T-cell (primary cell): ENCODE measurements at places on chromosomes 4 and X. TPM values are rescaled to one million over a fixed set of nuclear protein-coding genes. Genes with fewer than 3 reads are reported as not detected.
A peak's percentile ranks its signal among the peaks of the same experiment; 100 is the strongest.

FDCSP gene
- not detected for total RNA-seq

BMX gene
- not detected for total RNA-seq

SSX2B gene
- not detected for total RNA-seq

- no peak for DNase-seq
Measured at GRCh38 chr4:4647041-4647440, 105.2 kb upstream of the STX18 start.

GRCh38 chr4:164215113-164215741, 538.7 kb upstream of the SMIM31 start:
- no peak for DNase-seq

NCBP2L gene
- not detected for total RNA-seq

DNA sequence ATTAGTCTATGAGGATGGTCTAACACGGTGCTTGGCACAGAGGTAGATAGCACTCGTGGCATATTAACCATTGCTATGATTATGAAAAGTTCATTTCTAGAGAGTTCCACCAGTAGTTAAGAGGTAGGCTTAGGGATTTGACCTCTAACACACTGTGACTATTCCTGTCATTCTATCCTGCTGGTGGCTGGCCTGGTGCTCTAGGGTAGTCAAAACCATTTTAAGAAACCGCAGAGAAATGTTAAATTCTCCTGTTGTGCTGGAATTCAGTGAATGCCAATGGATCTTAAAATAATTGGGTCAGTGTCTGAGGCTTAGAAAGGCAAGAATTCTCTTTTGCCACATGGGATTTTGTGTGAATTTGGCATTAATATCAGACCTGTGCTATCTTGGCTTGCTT, 53.9 kb downstream of the VGLL1 start:
- DNase-seq = no peak

DNA sequence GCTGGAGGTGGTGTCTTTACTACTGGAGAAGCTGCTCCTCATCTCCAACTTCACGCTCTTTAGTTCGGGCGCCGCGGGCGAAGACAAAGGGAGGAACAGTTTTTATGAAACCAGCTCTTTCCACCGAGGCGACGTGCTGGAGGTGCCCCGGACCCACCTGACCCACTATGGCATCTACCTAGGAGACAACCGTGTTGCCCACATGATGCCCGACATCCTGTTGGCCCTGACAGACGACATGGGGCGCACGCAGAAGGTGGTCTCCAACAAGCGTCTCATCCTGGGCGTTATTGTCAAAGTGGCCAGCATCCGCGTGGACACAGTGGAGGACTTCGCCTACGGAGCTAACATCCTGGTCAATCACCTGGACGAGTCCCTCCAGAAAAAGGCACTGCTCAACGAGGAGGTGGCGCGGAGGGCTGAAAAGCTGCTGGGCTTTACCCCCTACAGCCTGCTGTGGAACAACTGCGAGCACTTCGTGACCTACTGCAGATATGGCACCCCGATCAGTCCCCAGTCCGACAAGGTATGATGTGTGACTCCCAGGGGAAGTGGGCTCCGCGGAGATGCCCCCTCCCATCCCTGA, 634 bp downstream of the LRAT start:
- DNase-seq = no peak

- no peak for DNase-seq
Measured at GRCh38 chr4:75605928-75606327, 24.4 kb downstream of the CDKL2 start.

GRCh38 chr4:1725521-1725920, 4.2 kb downstream of the TACC3 start:
- no peak for DNase-seq

DNA sequence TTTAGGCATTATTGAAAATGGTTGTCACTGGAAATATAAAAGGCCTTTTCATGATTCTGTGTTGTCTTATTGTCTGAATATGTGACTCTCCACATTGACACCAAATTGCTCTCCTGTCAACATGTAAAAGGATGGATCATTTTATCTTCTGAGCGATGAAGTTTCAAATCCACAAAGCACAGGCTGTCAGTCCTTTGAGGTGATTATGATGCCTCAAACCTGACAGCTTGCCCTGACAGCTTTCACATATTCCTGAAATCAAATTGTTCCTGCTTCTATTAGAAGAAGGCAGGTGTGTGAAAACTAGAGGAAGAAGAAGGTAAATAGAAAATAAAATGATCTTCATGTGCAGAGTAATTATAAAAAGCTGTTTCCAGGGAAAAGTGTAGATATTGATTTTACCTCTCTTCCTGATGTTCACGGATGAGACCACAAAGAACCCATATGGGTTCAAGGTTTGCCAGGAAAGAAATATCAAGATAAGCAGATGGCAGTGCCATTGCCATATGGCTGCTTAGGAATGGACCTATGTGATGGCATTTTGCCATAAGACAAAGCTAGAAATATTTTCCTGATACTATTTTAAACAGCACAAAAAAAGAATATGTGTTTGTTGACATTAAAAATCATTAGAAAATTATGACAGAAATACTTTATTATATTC, 1006.3 kb upstream of the AGA start:
- DNase-seq = no peak

DNA sequence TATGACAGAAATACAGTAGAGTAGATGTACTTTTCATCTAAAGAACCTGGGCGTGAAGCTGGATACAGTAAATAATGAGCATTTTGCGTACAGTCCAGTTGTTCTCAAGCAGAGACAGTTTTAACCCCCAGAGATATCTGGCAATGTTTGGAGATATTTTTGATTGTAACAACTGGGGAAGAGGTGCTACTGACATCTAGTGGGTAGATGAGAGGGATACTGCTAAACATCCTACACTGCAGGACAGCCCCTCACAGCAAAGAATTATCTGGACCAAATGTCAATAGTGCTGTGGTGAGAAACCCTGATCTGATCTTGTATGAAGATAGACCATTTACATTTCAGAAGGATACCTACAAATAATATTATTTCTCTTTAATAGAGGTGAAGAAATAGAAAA, 200.2 kb upstream of the FAM47A start:
- DNase-seq = no peak

DNA sequence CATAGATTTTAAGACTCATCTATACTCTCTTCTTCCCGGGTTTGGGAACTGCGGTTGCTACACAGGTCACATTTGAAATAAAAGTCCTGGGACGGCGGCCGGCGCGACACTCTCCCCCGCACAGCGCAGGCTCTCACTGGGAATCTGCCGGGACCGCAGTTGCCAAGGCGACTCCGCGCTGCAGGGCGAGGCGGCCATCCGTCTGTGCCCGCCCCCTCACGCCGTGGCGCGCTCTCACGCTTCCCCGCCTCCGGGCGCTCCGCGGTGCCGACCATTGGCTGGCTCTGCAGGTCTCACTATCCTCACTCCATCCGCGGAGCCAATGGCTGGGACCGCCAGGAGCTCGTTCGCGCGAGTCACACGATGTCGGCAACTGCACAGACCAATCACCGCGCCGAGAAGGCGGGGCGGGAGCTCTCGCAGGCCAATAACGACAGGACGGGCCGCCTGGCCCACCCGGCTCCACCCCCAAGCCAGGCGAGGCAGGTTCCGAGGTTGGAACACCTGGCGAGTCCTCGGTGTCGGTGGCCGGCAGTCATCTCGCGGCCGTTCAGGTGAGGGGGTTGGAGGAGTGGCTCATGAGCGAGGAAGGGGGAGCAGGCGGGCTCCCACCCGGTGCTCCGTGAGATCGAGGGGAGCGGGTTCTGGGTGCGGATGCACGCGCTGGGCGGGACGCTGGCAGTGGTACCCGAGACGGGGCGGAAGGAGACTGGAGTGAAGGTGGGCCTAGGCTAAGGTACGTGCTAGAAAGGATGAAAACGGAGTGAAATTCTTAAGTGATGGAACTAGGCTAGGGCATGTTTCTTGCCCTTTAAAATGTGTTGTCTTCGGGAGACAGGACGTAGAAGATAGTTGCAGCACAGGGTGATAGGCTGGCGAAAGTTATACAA, at the start of gene MSMO1:
MSMO1 (plus strand) TSS at position 459 of the 890 bp plus-strand sequence. CDS start 5,702 bp downstream, outside the sequence.
- peak; percentile 99 for DNase-seq

DNA sequence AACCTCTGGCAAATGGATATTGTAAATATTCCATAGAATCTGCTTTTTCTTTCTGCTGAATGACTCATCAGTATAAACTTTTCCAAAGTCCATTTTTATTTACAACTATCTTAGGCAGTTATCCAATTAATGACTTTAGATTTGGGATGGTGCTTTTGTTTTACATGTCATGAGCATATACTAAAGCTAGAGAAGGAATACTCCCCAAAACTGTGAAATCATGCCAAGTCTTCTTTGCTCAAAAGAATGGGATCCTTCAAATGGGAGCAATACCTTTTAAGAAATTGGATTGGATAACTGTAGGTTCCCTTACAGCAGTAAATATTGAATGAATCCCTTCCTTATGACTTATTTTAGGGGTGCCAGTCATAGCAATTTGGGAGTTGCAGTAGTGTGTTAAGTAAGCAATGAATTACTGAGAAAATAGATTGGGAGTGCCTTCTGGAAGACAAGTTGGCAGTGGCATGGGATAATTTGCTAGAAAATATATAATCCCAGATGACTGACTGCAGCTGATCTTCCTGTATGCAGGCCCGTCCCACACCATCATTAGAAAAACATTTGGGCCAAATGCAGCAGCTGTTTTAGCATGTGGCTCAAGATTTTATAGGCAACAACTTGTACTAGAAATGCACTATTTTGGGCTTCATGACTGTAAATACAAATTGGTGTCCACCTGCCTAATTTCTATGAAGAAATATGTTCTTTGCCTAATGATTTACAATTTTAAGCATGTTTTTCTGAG, 2.8 kb downstream of the TMPRSS11D start:
- no peak for DNase-seq
